ENCODE measurements at places on chromosomes 13 and 19.

- no peak for DNase-seq
Observed at GRCh38 chr13:28637714-28638355, 21.1 kb upstream of the POMP start.

DNA sequence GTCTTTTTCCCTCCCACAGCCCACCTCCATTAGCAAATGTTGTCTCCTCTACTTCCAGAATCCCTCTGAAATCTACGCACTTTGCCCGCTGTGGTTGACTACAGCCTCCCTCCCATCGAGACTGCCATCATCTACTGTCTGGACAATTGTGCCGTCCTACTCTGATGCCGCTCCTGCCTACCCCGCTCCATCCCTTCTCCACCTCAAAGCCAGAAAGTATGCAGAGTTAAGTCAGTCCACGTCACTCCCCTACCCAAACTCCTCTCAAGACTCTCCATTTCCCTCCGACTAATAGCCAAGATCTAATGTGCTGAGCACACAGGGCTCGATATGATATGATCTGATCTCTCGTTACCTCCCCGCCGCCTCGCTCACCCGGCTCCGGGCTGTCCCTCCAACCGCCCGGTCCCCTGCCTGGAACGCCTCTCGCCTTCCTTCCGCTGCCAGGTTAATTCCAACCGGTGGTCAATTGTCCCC lies 556 bp downstream of the CACTIN start:
- no peak for DNase-seq

- DNase-seq: no peak
Observed at GRCh38 chr13:28301839-28302238, 163.5 kb downstream of the PAN3 start.

DNA sequence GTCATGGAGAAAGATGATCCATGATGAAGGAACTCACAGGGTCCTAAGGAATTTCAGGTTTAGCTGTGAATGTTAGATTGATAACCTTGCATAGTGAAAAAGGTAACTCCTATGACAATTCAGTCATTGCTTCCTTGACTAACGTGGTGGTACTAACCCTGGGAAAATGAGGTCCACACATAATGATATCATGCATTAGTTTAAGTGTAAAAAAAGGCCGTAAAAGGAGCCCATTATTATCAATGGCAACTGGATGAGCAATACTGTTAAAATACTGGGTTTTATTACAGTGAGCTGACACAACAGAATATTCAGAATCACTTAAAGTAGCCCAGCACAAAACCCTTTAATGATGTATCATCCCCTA lies 515.4 kb downstream of the DCT start:
- DNase-seq: no peak

- DNase-seq: no peak
Observed at GRCh38 chr13:98315902-98316301, 138.8 kb upstream of the RNF113B start.

DNA sequence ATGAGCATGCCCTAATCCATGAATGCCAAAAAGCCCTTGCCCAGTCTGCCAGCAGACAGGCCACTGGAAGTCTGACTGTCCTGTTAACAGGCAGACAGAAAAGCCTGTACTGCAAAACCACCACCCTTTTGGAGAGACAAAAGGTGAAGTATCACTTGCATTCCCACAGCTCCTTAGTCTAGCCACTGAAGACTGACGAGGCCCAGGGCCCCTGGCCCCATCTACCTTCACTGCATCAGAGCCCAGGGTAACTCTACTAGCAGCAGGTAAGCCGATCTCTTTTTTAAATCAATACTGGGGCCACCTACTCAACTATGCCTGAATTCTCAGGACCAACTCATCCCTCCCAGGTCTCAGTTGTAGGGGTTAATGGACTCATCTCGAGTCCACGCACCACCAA lies 45.5 kb downstream of the ZNF93 start:
- no peak for DNase-seq

DNA sequence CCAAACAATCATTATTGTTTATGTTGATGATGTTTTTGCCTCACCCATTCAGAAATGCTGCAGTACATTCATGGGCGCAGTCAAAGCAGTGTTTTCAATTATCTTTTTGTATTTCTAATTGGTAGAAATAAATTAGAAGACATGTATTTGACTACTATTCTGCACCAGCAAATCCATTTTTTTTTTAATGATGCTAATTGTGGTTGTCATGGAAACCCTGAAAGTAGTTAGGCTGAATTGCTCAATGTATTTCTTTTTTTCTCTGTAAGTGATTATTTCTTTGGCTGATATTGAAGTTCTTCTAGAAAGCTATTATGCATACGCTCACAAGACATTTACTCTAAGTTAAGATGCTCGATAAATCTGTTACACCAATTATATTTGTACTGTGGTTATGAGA lies 101.2 kb downstream of the RFC3 start:
- no peak for DNase-seq

DNA sequence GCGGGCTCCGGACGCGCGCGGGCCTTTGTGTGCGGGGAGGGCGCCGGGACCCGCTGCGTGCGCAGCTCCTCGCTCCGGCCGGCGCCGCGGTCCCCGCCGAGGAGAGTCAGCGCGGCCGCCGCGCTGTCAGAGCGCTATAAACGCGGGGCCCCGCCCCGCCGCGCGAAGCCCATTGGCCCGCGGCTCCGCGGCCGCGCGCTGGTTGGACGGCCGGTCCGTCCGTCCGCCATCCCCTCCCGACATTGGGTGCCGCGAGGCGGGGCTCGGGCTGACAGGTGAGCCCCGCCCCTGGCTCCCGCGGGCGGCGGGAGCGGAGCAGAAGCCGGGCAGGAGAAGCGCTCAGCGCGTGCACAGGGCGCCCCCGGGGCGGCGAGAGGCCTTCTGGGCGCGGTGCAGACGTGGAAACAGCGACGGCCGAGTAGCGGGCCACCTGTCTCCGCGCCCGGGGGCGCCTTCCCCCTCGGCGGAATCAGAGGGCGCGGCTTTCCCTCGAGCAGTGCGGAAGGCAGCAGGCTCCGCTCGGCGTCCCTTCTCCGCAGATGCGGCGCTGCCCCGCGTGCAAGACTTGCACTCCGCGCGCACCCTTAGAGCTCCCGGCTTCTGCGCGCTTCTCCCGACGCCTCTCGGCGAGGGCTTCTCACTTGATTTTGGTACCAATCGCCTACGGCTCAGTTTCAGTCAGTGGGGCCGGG lies at the start of gene EFNB2:
Gene EFNB2 (minus strand): TSS at position 111 of the 692 bp plus-strand sequence. CDS start 698 bp downstream, outside the sequence.
- peak; percentile 97 for DNase-seq

DNA sequence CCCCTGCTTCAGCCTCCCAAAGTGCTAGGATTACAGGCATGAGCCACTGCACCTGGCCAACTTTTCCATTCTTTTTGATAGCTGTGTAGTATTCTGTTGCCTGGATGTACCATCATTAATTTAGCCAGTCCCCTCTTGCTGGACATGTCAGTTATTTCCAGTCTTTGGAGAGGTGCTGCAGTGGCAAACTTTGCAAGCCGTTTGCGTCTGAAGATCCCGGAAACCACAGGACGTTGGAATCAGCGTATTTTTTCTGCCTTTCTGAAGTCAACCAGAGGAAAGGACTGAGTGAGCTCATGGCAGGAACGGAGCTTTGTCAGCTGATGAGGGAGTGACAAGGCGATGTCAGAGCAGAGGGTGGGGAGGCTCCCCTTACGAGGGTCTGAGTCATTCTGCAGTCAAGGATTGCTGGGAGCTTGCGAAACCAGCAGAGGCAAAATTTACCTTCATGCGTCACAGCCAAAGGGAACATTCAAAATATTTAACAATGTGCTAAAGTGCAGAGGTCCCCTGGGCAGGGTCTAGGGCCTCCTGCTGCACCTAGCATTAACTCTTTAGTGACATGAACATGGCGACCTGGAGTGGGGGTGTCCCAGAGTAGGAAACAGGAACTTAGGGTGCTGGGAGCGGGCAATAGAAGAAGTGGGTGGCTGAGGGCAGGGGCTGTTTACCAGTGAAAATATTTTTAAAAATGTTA lies 5.6 kb downstream of the C5AR1 start:
- DNase-seq: no peak

GRCh38 chr13:67971291-67971690 lies 741.2 kb upstream of the PCDH9 start:
- no peak for DNase-seq

- no peak for DNase-seq
Observed at GRCh38 chr13:77222909-77223308, 104.0 kb downstream of the MYCBP2 start.

DNA sequence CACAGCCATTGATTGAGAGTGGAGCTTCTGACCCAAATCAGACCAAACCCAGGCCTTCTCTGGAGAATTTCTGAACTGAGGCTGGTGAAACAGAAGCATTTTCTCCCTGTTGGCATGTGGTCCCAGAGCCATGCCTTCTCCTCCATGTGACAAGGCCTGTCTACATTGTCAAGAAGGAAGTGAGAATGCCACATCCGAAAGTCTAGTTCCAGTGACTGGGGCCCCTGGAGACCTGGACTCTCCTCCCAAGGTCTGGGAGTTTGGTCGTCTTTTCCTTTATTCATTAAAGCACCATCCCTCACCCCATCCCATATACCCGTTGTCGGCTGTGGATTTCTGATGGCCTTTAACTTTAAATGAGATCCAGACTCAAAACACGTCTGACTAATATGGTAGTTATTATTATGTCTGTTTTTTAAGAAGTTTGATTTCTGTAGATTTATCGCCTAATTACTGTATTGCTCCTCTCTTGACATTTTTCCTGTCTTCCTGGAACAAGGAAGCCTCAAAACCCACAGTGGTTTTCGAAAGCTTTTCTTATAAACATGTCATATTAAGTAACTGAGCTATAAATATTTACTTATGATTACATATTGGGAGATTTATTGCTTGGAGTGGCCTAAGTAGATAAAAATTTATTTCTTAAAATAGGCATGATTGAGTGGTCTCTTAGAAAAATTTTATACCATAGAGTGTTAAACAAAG lies 128.3 kb upstream of the FRY start:
- no peak for DNase-seq
